Right atrium auricular region (tissue), 2 donors: ENCODE measurements at places on chromosomes 6 and 20. TPM values are rescaled to one million over a fixed set of nuclear protein-coding genes. Genes with fewer than 3 reads are reported as not detected.

GRCh38 chr6:19754686-19755085, 82.5 kb upstream of the ID4 start:
- DNase-seq: no peak
- H3K4me3 ChIP-seq: no peak overlapping the region
- H3K27ac ChIP-seq: no peak overlapping the region
- H3K4me1 ChIP-seq: no peaks in the 10 kb centered on the region

DNA sequence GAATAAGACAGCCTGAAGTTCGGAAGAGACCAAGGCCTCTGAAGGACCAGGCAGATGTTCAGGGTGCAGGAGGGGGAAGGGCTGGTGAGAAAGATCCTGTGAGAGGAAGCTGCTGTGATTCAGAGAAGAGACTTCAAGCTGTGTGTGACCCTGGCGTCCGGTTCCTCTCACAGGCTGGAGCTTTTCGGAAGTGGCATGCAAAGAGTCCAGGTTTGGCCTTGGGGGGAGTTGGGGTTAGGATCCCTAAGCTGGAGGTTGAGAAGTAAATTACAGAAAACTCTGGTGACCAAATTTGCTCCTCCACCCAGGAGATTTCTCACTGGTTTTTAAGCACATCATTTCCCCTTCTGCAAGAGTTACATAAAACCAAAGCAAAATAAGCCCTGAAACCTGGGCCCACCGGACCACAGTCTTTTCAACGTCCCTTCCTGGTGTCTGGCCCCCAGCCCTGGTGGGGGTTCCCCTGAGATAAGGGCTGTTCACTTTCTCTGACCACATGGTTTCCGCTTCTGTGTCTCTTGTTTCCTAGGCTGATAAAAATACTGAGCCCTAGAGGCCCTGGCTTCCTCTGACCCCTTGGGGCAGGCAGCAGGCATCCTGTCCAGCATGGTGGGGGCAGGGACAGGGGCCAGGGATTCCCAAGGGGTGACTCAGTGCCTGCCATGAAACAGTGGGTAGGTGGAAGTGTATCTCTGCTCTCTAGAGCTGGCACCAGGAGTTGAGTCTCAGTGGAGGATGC, 12.0 kb upstream of the LTA start:
- peak overlapping the region; percentile 53 for H3K27ac ChIP-seq
- H3K4me1 ChIP-seq: peaks cover 39% of the 10 kb centered on the region
- H3K27me3 ChIP-seq: no peaks in the 10 kb centered on the region
- H3K36me3 ChIP-seq: peaks cover 36% of the 10 kb centered on the region
- no peak overlapping the region for H3K4me3 ChIP-seq
- peak; percentile 74 for DNase-seq

GRCh38 chr6:146876271-146877151, 277.7 kb downstream of the ADGB start:
- H3K4me3 ChIP-seq: no peak overlapping the region
- H3K36me3 ChIP-seq: no peaks in the 10 kb centered on the region
- no peak for DNase-seq
- no peak overlapping the region for H3K27ac ChIP-seq

DNA sequence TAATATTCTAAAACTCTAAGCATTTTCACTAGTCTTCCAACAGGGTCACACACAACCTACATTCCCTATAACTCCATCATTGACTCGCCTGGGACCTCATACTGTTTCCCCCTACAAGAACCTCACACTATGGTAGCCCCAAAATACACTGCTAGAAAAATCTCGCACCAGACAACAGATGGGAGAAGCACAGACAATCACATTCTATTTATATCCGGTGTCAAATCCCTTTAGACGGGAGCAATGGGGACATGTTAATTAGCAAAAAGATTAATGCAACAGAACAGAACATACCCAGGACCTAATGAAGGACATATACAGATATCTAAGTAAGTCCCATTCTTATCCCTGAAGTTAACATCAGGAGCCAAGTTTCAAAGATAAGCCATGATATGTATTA, 33.6 kb downstream of the TMX4 start:
- no peak overlapping the region for H3K4me3 ChIP-seq
- peaks cover 25% of the 10 kb centered on the region for H3K36me3 ChIP-seq
- DNase-seq: no peak
- H3K4me1 ChIP-seq: no peaks in the 10 kb centered on the region
- H3K27me3 ChIP-seq: no peaks in the 10 kb centered on the region

- H3K4me1 ChIP-seq: no peaks in the 10 kb centered on the region
- no peaks in the 10 kb centered on the region for H3K36me3 ChIP-seq
- DNase-seq: no peak
- H3K27me3 ChIP-seq: no peaks in the 10 kb centered on the region
These were observed 29.6 kb upstream of the NOL4L start for GRCh38 chr20:32614772-32615171.

DNA sequence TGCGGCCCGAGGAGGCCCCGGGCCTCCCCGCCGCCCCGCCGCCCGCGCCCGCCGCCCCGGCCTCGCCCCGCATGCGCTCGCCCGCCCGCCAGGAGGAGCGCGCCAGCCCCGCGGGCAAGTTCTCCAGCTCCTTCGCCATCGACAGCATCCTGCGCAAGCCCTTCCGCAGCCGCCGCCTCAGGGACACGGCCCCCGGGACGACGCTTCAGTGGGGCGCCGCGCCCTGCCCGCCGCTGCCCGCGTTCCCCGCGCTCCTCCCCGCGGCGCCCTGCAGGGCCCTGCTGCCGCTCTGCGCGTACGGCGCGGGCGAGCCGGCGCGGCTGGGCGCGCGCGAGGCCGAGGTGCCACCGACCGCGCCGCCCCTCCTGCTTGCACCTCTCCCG, 1.5 kb downstream of the FOXQ1 start:
- H3K4me1 ChIP-seq: no peaks in the 10 kb centered on the region
- no peak overlapping the region for H3K27ac ChIP-seq
- H3K4me3 ChIP-seq: no peak overlapping the region
- DNase-seq: no peak
- peaks cover 19% of the 10 kb centered on the region for H3K27me3 ChIP-seq
- no peaks in the 10 kb centered on the region for H3K36me3 ChIP-seq

- peak; percentile 81 for DNase-seq
- no peaks in the 10 kb centered on the region for H3K27me3 ChIP-seq
- no peaks in the 10 kb centered on the region for H3K4me1 ChIP-seq
- no peaks in the 10 kb centered on the region for H3K36me3 ChIP-seq
- H3K27ac ChIP-seq: no peak overlapping the region
- H3K4me3 ChIP-seq: no peak overlapping the region
These were observed 14.3 kb downstream of the PSMB9 start for GRCh38 chr6:32868257-32868788.

DNA sequence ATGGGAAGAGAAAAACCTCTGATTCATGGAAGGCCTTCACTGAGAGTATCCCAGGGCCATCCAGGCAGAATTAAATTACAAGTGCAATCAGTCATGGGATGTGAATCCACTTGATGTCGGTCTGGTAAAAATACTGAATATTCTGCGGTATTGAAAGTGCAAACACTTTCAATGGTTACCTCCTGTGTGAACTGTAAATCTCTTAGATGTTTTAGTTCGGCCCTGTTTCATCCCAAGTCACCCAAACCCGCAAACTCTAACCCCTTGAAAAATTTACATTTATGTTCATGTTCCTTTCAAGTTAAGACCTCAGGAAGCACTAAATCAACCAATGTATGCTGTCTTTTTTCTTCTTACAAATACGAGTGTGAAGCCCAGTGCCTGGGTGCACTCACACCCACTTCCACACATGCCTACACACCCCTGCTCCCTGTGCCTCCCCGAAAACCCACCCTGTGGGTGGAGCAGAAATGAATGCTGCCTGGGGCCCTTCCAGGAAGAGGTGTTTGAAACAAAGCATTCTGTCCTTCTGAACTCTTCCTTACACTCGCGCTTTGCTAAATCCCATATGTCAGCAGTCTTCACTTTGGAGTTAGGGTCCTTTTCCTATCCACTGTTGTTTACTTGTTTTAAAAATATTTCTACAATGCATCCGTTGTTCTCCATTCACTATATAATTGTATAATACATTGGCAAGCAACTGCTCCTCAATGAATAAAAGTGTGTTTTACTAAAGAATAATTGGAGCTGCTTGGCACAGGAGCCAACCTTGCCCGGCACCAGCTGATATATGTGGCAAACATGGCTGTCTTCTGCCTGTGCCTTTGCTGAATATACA, 62.7 kb downstream of the FYN start:
- DNase-seq: no peak
- H3K27ac ChIP-seq: no peak overlapping the region
- peaks cover 5% of the 10 kb centered on the region for H3K36me3 ChIP-seq
- no peaks in the 10 kb centered on the region for H3K27me3 ChIP-seq

GRCh38 chr20:21102603-21103311, 3.4 kb downstream of the LINC00237 start:
- no peak overlapping the region for H3K4me3 ChIP-seq
- H3K4me1 ChIP-seq: peaks cover 49% of the 10 kb centered on the region
- H3K27ac ChIP-seq: no peak overlapping the region
- no peak for DNase-seq
- H3K27me3 ChIP-seq: peaks cover 38% of the 10 kb centered on the region
- H3K36me3 ChIP-seq: no peaks in the 10 kb centered on the region

DNA sequence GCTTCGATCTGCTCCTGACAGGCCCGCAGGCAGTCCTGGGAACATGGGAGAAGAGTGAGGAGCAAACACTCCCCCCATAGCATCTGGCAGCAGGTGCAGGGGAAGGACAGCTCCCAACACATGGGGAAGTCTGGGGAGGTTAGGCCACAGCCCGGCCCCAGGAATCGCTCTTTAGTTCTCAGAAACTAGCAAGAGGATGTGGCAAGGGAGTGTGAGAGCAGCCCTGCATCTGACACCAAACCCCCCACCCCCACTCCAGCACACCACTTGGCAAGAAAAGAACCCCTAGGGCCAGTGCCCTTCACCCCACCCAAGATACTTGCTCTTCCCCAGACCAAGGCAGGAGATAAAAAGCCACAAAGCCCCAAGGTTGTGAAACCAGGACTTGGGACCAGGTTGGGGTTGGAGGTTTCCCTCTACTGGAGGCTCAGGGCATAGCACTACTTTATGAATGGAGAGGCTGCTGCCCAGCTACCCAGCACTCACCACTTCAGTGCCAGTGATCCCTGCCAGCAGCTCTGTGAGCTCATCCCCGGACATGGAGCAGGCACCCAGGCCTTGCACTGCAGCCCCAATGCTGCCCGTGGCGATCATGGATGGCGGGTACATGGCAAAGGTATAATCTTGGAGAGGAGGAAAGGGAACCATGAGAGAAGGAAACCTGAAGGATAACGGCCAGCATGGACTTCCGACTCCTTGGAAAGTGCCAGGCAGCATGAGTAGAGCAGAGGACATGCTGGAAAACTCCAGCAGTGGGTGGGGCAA, 5.4 kb downstream of the CCND3 start:
- peak overlapping the region; percentile 85 for H3K27ac ChIP-seq
- peak; percentile 78 for DNase-seq
- peaks cover 54% of the 10 kb centered on the region for H3K36me3 ChIP-seq
- H3K4me3 ChIP-seq: no peak overlapping the region
- H3K27me3 ChIP-seq: no peaks in the 10 kb centered on the region

DNA sequence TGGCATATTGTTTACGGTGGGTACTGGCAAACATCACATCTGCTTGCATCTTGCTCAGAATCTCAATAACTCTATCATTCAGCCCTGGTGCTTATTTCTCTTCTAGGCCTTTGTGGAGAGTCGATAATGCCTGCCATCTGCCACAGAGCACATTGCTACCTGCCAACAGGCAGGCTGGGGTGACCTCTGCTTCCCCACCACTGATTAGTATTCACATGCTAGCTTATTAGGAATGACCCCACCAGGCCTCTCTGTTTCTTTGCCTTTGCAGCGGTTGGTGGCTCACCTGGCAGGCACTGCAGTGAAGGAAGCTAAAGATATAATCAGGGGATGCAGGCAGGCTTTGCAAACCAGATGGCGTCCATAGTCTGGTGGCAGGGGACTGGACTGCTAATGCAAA, 154.5 kb downstream of the MMS22L start:
- DNase-seq: no peak
- H3K4me1 ChIP-seq: no peaks in the 10 kb centered on the region
- no peak overlapping the region for H3K27ac ChIP-seq
- no peaks in the 10 kb centered on the region for H3K36me3 ChIP-seq
- no peaks in the 10 kb centered on the region for H3K27me3 ChIP-seq
- no peak overlapping the region for H3K4me3 ChIP-seq

- no peak overlapping the region for H3K27ac ChIP-seq
- no peaks in the 10 kb centered on the region for H3K36me3 ChIP-seq
These were observed 71.8 kb upstream of the TIAM2 start for GRCh38 chr6:154923199-154923869.

DNA sequence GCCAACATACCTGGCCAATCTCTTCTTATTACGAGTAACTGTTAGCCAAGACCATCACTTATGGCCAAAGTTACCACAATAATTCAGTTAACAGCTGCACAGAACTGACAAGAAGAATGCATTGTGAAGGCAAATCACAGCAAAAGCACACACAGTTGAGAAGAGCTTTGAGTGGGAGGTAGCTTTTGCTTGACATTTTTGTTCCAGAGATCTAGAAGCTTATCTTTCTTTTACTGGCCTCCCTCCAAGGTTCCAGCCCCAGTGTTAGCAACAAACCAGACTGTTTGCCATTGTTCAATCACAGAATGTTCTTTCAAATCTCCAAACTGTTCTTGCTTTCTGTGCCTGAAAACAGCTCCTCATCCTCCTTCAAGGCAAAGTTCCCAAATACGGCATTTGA, 35.9 kb upstream of the IRAK1BP1 start:
- DNase-seq: no peak
- no peak overlapping the region for H3K4me3 ChIP-seq
- H3K27me3 ChIP-seq: no peaks in the 10 kb centered on the region

DNA sequence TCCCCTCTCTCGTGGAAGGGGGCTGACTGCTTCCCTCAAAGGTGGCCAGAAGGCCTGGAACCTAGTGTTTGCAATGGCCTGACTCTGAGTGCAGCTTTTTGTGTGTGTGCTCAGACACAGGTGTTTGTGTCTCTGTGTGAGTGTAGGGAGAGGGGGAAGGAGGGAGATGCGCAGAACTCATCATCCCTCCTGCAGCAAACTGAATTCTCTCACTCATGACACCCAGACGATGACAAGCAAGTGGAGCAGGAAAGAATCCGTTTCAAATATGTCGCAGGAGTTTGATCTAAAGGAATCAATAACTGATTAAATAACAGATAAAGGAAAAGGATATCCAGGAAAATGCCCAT, 101.4 kb downstream of the TNFAIP3 start:
- no peaks in the 10 kb centered on the region for H3K4me1 ChIP-seq
- H3K36me3 ChIP-seq: no peaks in the 10 kb centered on the region
- no peak for DNase-seq
- H3K27ac ChIP-seq: no peak overlapping the region

- H3K4me3 ChIP-seq: no peak overlapping the region
- H3K27me3 ChIP-seq: no peaks in the 10 kb centered on the region
- peaks cover 8% of the 10 kb centered on the region for H3K4me1 ChIP-seq
- DNase-seq: no peak
- H3K36me3 ChIP-seq: no peaks in the 10 kb centered on the region
These were observed 14.2 kb upstream of the FOXC1 start for GRCh38 chr6:1595271-1596087.

DNA sequence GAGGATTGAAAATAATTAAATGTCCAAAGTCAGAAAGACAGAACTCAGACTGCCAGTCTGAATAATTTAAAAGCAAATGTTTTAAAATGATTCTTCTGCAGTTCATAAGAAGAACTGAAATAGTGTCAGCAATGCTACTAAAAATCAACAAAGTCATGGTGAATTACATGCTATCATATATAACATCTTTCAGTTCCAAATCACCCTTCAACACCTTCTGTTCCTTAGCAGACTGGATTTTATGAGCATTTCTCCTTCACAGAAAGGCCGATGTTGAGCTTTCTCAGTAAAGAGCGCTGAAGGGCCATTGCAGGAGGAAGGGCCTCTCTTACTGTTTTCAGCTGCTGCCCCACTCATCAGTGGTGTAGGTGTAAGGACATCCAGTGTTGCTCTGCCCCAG, 63.3 kb downstream of the AIG1 start:
- H3K27me3 ChIP-seq: no peaks in the 10 kb centered on the region
- no peak overlapping the region for H3K4me3 ChIP-seq
- DNase-seq: no peak
- no peak overlapping the region for H3K27ac ChIP-seq
- no peaks in the 10 kb centered on the region for H3K36me3 ChIP-seq

PLN gene
- total RNA-seq: 1,831 TPM

SYTL3 gene
- 4.2 TPM for total RNA-seq

MAK gene
- total RNA-seq: not detected
